Right atrium auricular region (tissue), 2 donors: ENCODE measurements at places on chromosomes 12 and 14. TPM values are rescaled to one million over a fixed set of nuclear protein-coding genes. Genes with fewer than 3 reads are reported as not detected.
A peak's percentile ranks its signal among the peaks of the same experiment; 100 is the strongest.

The NFATC4 gene
- total RNA-seq, result 12.5 TPM

The RTL1 gene
- not detected for total RNA-seq

The TMEM132C gene
- 10.5 TPM for total RNA-seq

The KIF26A gene
- 14.1 TPM for total RNA-seq

The MYF6 gene
- not detected for total RNA-seq

The KLHL33 gene
- 0.44 TPM for total RNA-seq

The MORN3 gene
- not detected for total RNA-seq

The KRT75 gene
- not detected for total RNA-seq

The FSCB gene
- total RNA-seq, result not detected

- peak; percentile 91 for DNase-seq
These were observed 27.7 kb upstream of the JDP2 start for GRCh38 chr14:75399843-75400775.

GRCh38 chr14:74963705-74964271, 8.4 kb upstream of the PGF start:
- no peak for DNase-seq

DNA sequence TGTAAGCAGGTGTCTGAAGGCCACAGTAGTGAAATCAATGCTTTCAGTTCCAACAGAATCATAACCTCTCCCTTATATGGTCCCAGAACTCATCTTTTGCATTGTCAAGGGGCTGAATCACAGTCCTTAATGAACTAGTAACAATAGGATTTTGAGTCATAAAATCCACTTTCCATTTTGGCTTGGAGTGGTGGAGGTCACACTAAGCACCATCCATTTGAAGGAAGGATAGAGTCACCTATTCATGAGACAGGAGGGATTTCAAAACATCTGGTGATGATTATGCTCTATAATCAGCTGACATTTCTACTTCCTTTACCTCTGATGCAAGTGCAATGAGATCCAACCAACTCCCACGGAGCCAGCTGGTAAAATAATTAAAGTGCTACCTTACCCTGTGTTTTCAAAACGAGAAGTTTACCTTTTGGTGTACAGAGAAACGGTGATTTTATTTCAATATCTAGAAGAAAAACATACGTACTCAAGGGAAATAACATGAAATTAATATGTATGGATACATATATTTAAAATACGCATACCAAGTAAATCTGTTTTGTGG, 59.1 kb downstream of the TMEM132D start:
- DNase-seq, result no peak

DNA sequence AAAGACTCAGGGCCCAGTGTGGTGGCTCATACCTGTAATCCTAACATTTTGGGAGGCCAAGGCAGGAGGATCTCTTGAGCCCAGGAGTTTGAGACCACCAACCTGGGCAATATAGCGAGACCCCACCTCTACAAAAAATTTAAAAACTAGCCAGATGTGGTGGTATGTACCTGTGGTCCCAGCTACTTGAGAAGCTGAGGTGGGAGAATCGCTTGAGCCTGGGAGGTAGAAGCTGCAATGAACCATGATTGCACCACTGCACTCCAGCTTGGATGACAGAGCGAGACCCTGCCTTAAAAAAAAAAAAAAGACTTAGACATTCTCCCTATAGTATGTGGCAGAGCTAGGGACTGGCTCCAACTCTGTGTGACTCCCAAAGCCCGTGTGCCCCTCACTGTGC, 2.9 kb downstream of the UBE3B start:
- no peak for DNase-seq

DNA sequence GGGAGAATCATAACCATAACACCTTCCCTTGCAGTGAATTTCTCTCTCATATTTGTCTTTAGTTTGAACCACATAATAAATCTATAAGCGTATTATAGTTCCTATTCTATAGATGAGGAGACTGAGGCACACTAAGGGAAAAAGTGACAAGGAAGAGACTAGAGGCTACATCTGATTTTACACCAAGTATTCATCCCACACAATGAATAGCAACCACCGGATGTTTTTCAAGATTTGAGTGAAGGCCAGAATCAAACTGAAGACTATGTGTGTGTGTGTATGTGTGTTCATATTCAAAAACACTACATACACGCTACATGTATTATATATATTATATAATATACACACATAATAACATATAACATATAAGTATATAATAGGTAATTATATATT, 4.7 kb downstream of the ASB2 start:
- DNase-seq, result no peak

DNA sequence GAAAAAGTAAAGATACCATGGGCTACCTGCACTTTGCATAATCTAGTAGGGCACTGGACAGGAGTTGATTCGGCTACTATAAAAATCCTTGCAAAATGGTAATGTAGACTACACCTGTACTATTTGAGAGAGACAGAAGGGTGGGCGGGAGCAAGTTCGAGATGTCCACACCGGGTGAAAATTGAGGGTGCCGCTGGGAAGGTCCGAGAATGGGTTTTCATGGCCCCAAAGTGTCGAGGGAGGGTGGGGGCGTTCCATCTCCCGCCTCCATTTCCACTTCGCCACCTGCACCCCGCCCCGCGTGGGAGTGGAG, 648 bp downstream of the SNX6 start:
- no peak for DNase-seq

DNA sequence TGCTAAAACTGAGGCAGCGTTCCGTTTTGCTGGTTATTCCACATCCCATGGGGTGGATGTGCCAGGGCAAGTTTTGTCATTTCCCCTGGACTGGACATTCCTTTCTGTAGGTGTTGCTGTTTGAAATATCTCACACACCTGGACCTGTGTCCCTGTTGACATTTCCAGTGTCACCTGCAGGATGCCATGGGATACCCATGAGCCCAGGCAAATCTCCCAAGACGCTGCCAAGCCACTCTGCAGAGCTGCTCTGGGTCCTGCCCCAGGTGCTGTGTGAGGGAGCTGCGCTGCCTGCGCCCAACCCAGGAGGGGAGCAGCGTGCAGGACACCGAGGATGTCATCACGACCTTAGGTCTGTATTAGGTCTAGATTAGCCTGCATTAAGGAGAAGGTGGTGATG, 5.2 kb upstream of the PACS2 start:
- DNase-seq, result no peak

GRCh38 chr12:109777544-109777943, 55.7 kb downstream of the TRPV4 start:
- DNase-seq, result no peak

DNA sequence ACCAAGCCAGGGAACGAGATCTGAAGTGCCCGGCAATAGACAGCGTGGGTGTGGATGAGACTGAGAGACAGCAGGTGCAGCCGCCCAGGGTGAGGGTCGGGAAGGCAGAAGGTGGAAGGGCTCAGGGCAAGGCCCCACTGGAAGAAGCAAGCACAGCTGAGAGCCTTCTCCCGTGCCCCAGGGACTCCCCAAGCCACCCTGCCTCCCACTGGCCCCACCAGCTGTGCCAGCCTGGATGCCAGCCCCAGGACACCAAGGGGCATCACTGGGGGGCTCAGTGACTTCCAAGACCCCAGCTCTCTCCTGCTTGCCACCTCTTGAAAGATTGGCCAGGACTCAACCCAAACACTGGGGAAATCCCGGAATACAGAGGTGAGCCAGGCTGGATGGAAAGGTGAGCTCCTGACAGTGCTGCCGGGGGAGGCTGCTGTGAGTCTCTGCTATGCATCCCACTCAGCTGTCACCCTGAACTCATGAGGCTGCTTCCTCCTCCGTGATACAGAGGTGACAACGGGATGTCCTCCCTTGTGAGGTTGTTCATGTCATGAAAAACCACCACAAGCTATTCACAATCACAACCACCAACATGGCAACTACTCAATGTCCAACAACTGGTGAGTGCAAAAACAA, 13.8 kb downstream of the TESC start:
- DNase-seq, result no peak

- no peak for DNase-seq
These were observed 27.1 kb downstream of the ALDH1L2 start for GRCh38 chr12:105057174-105057573.

DNA sequence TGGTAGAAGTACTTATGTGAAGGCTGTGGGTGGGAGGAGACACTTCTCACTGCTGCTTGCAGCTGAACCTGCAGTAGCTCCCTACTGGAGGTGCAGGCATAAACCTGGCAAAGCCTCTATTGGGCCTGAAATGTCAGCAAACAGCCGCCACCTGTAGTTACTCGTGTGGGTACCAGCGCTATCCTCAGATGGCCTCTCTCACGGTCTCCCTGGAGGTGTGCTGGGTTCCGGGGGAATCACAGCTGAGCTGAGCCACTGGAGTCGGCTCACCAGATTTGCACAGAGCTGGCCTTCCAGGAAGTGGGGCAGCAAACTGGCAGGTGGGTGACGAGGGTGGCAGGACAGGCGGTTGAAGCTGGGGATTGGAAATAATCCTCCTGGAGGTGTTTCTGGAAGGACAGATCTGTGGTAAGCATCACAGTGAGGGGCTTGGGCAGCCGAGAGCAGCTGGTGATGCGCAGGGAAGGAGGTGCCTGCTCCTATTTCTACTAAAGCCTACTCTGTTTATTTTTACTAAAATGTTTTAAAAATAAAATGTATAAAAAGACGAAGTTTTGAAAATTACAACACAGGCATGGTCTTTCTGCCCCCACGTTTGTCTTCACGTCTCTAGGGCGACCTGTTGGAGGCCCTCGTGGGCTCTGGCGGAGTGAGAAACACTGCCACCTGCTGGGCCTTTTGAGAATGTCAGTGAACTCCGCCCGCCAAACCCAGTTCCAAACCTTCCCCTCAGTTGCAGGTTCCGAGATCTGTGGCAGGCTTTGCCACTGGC, 67.8 kb upstream of the PLEKHG3 start:
- DNase-seq, result peak; percentile 79

GRCh38 chr12:102462386-102462785, 18.0 kb downstream of the IGF1 start:
- no peak for DNase-seq

DNA sequence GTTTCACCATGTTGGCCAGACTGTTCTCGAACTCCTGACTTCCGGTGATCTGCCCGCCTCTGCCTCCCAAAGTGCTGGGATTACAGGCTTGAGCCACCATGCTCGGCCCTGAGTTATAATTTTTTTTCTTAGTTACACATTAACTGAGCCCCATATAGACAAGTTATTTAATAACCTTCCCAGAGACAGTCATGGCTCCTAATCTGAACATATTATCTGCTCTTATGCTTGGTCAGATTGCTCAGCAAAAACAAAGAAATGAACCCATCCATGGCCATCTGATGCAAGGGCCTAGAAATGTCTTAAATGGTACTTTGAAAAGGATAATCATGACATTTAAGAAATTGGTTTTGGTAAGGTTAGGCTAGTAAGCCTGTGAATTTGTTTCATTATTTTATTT, 13.0 kb downstream of the SAMD15 start:
- no peak for DNase-seq

GRCh38 chr12:122851820-122852219, 16.6 kb downstream of the HIP1R start:
- DNase-seq, result no peak

- no peak for DNase-seq
These were observed 6.9 kb downstream of the PHETA1 start for GRCh38 chr12:111361717-111362576.

GRCh38 chr12:112386726-112387125, 4.5 kb upstream of the HECTD4 start:
- peak; percentile 59 for DNase-seq

DNA sequence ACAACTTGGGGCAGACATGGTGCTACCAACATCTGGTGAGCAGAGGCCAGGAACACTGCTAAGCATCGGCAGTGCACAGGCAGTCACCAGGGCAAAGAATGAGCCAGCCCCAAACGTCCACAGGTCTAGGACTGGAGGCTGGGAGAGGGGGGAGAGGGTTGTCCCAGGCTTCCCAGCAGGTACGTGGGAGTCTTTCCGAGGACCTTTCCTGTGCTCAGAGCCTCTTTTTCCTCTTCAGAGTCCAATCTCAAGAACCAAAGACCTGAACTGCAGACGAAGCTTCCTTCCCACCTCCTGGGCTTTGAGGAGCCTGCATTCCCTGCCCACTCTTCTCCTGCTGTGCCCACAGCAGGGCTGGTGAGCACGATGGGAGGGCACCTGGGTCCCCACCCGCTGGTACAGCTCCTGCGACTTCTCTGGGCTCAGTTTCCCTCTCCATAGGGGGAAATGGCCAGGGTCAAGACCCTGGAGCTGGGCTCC, 48.7 kb downstream of the DLK1 start:
- no peak for DNase-seq

GRCh38 chr14:54348001-54348611, 48.7 kb upstream of the CDKN3 start:
- no peak for DNase-seq

DNA sequence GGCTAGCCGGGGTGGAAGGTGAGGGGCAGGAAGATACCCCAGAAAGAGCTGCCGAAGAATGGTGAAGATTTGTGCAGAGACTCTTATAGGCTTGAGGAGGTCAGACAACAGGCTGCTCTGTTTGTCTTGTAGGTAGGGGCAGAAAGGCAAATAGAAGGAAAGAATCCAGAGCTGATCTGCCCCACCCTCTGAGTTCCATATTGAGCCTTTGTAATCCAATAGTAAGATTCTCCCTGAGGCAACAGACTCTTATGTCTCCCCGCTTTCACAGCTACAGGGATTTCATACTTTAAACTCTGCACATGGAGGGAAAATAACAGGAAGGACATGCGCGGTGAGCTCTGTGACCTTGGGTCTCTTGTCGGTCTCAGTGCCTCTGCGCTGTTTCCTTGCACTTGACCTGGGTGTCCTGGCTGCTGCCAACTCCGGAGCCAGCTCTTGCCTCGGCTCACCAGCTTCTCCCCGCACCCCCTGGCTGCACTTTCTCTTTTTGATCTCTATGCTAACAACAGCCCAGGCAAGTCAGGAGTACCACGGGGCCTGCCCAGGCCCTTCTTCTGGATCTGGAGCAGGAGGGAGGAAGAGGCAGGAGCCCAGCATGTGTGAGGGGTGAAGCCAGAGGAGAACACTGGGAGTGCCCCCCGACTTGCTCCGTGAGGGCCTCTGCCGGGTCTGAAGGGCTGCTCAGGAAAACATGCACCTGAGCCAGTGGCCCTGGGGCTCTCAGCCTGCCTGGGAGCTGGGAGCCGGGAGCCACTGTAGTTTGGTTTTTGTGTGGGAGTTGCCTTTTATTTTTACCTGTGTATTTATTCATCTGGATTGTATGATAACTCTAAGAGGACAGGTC, 75.8 kb downstream of the PPP1R36 start:
- no peak for DNase-seq
